Cerebellar nuclear complex (tissue), 1 donor: ENCODE measurements at places on chromosomes 6 and 20.

GRCh38 chr20:36384022-36384619, 78.0 kb downstream of the DLGAP4 start:
- no peak for DNase-seq

- no peak for DNase-seq
Measured at GRCh38 chr6:61809004-61809595, 476.9 kb downstream of the KHDRBS2 start.

- DNase-seq, result no peak
Measured at GRCh38 chr6:11353921-11354389, 121.5 kb upstream of the NEDD9 start.

DNA sequence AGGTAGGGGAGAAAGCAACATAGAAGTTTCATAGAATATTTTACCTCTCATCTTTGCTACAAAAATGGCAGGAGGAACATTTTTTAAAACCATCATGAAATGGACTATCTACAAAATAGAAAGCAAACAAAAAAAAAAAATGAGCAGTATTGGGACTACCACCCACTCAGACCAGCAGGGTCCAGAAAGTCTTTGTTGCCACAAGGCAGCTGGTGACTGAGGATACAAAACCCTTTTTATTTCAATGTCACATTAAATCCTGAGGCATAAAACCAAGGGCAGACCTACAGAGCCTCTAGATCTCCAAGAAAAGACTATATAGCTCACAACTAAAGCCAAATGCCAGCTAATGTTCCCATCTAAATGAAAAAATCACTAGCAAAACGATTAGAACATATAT, 282.2 kb downstream of the PTPRK start:
- no peak for DNase-seq

DNA sequence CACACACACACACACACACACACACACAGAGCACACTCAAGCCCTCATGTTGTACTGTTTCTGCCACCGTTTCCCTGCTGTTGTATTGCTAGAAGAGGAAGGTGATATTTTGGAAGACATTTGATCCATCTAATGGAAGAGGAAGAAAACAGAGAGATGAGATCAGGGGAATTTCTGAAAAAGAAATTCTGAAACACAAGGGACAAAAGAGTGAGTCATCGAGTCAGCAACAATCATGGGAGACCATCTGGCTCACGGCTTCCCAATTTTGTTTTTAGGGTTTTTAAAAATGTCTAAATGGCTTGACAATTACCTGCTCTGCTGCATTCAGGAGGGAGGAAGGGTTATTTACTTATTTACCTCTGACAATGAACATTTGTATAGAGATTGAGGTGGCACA, 22.0 kb downstream of the SOX4 start:
- DNase-seq, result no peak

- no peak for DNase-seq
Measured at GRCh38 chr6:92377137-92377536, 1042.2 kb downstream of the EPHA7 start.

DNA sequence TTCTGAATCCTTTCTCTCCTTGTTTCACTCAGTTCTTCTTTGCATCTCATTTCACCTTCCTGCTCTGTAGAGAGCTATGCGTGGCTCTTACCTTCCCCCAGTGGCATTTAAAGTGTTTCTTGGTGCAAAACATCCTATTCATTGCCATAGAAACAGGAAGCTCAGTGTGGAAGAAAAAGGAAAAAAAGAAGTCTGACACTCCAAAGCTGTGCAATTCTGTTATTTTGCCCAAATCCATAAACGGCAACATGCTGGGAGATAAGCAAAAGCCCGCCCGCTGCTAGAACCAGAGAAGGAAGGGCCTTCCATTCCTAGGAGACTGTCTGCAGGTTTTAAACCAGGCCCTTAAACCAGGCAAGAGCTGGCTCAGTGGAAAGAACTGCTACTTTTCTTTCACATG, 247.1 kb downstream of the HIVEP2 start:
- DNase-seq, result no peak

DNA sequence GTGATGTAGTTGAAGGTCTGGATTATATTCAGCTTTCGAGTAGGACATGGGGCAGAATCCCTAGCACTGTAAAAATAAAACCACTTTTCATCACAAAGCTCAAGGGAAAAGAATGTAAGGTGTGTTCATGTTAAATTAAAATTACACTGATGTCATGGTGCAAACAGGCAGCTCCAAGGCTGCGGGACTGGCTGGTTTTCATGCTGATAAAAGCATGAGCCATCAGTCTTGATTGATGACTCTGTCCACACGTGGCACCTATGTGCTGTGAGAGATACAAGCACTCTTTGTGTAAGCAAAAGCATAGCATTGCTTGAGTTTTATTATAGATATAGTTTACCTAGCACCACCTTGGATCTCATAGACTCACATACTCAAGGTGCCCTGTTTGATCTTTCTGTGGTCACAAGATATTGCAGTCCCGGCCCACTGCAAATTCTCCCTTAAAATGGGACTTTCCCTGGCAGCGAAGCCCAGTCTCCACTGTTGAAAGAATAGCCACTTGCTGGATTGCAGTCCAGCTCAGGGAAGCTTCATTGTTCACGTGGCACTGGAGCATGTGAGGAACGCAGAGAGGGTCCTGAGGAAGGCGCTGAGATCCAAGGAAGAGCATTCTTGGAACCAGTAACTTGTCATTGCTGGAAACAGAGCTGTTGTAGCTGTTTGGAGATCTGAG, 90.6 kb downstream of the TIAM2 start:
- no peak for DNase-seq

GRCh38 chr6:28696167-28696566, 170.5 kb downstream of the GPX5 start:
- no peak for DNase-seq

DNA sequence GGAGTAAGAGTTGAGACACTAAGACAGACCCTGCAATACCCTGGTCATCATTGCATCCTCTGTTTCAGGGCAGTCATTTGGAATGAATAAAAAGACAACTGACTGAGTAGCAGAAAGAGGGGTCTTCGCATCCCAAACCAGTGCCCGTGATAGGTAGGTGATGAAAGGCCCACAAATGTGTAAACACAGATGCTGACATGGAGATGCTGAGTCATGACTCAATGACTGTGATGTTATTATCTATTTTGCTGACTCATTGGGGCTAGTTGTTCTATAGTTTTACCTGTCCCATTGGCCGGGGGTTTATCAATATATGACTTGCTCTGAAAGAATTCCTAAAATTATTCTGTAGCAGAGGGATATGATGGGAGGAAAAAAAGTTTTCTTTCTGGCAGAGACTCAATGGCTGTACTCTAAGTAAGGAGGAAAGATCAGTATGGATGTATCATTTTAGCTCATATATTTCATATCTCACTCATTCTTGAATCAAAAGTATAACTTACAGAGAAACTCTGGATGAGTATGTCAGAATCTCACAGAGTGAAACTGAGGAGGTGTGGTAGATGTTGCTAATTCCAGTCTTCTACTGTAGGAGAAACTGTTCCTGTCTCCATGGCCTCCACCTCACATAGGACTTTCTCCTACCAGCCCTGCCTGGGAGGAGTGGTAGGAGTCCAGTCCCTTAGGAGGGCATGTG, 119.9 kb upstream of the PREP start:
- no peak for DNase-seq

DNA sequence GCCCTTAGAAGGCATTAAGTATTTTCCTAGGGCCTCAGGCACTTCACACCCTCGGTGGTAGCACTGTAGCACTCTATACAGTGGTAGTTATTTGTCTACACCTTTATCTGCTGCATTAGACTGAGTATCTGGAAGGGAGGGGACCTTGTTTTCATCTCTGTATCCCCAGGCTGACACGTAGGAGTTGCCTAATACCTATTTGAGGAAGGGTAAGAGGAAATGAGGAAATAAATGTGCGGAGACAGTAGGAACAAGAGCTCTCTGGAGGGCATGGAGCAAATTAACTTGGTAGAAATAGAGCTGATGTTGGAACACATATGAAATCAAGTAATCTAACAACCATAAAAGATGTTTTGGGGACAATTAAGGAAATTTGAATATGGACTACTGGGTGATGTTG, 3.9 kb downstream of the CNPY3 start:
- no peak for DNase-seq

GRCh38 chr20:16580620-16581019, 7.4 kb upstream of the KIF16B start:
- no peak for DNase-seq

DNA sequence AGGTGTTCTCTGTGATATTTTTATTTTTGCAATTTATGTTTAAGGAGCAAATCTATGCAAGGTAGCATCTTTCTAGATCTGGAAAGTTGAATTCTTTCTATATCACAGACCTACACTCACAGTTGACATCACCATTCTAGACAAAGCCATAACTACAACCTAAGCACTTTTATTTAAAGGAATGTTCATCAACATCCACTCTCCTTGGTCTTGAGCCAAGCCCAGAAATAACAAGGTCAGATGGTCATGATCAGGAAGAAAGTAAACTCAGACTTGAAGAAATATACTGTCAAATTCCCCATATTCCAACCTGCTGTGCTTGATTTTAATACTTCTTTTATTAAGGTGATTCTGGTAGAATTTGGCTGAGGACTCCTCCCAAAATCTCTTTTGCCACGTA, 32.2 kb downstream of the MMUT start:
- no peak for DNase-seq

DNA sequence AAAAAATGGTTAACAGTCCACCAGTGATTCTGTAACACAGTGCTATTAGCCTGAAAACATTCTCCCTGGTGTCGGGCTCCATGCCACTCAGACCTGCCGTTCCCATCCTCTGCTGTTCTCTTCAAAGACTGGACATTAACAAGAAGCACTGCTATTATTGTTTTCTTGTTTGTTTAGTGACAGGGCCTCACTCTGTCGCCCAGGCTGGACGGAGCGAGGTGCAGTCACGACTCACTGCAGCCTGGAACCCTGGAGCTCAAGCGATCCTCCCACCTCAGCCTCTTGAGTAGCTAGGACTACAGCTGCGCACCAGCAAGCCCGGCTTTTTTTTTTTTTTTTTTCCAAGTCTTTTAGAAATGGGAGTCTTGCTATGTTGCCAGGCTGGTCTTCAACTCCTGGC, 9.6 kb downstream of the RMND1 start:
- DNase-seq, result no peak

- no peak for DNase-seq
Measured at GRCh38 chr6:127980996-127981395, 80.1 kb upstream of the THEMIS start.

GRCh38 chr20:35600176-35600992, 15.2 kb upstream of the SPAG4 start:
- DNase-seq, result no peak

DNA sequence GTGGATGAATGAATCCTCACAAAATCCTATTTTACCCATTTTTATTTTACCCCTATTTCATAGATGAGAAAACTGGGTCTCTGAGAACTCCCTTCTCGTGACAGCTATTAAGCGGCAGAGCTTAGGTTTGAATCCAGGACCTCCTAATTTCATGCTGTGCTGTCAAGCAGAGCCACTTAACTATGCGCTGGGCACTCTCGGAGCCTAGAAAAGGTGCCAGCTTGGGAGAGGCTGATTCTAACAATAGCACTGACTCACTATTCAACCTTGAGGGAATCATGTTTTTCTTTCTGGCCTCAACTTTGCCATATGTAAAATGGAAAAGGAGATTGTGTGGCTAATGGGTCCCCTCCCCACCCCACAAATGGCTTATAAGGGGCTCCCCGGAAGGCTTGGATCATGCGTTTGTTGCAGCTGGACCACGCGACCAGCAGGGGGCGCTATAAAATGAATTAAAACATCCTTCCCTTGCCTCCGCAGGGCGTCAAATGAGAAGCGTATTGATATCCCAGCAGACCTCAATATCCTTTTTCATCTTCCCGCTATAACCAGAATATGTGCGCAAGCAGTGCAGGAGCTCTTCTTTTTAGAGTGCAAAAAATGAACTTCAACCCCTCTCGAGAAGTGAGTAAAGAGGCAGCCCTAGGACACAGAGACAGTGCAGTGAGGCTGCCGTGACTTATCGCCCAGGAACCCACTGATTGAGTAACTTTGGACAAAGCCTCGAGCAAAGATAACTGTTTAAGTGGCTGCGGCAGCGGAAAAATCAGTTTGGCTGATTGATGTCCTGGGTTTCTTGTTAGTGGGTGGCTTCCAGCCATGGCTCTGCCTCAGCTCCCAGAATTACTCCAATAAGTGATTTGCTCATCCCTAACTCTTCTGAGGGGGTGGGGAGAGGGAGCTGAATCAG, 12.8 kb upstream of the PDYN start:
- DNase-seq, result no peak

GRCh38 chr20:46838011-46838410, 56.6 kb upstream of the EYA2 start:
- DNase-seq, result no peak

- no peak for DNase-seq
Measured at GRCh38 chr6:142275236-142276006, 26.4 kb upstream of the ADGRG6 start.

DNA sequence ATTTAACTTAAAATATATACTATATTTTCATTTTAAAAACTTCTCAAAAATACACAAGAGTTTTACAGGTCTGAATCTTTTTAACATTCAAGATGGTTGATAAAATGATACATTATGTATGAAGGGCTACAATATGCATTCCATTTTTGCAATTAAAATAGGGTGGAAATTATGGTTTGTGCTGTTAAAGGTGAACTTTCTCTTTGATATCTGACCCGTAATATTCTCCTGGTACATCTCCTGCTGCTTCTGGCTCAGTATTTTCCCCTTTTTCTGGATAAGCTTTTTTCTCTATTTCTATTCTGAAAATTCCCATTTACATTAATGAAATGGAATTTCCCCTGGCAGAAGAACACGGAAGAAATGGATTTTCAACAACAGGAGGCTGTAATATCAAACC, 27.4 kb upstream of the LCA5 start:
- DNase-seq, result no peak

DNA sequence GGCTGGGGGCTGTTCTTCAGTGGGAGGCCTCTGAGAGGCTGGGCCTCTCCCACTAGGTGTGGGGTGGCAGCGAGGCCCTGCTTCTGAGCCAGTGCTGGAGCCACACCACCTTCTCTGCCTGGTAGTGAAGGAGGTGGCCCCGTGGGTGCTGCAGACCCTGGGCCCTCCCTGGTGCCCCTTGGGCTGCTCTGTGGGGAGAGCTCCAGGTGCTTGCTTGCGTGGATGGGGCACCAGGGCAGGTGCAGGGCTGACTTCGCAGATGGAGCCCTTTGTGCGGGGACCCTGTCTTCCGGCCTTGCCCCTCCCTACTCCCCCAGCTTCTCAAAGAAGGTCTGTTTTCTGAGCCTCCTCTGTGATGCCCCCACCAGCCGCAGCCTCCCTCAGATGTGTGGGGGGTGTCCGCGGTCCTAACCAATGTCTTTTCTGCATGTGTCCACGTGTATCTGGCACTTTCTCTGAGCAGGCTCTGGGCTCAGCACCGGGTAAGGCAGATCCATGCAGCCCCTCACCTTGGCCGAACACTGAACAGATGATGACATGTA, 17.2 kb upstream of the MYT1 start:
- no peak for DNase-seq

- DNase-seq, result no peak
Measured at GRCh38 chr6:65295812-65296211, 411.2 kb downstream of the EYS start.

- DNase-seq, result no peak
Measured at GRCh38 chr20:34083137-34083536, 28.9 kb downstream of the EIF2S2 start.

- DNase-seq, result no peak
Measured at GRCh38 chr20:19780261-19780660, 22.2 kb downstream of the RIN2 start.
